ENCODE measurements at places on chromosomes 7 and 10. TPM values are rescaled to one million over a fixed set of nuclear protein-coding genes. Genes with fewer than 3 reads are reported as not detected.

Gene CARD11
- polyA plus RNA-seq, result 18.9 TPM

Gene CCDC172
- polyA plus RNA-seq, result not detected

Gene ERVW-1
- polyA plus RNA-seq, result not detected

DNA sequence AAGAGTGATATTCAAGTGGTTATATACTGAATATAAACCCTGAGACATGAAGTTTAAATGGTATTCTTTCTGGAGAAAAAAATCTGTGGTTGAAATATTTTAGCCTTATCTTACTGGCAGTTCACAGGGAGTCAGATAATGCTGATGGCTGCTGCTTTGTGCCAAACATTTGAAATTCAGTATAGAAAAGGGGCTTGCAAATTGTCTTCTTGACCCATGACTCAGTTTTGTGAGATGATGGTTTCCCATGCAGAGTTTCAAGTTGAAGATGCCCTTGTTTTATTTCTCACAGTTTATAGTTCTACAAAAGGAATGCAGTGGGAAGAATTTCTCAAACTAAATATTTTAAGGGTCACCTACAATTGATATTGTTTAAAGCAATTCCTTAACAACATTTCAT, 251.1 kb upstream of the MEOX2 start:
- no peak overlapping the region for H3K27ac ChIP-seq
- no peaks in the 10 kb centered on the region for H3K27me3 ChIP-seq
- DNase-seq, result no peak
- no peaks in the 10 kb centered on the region for H3K4me1 ChIP-seq
- H3K4me3 ChIP-seq, result no peak overlapping the region

DNA sequence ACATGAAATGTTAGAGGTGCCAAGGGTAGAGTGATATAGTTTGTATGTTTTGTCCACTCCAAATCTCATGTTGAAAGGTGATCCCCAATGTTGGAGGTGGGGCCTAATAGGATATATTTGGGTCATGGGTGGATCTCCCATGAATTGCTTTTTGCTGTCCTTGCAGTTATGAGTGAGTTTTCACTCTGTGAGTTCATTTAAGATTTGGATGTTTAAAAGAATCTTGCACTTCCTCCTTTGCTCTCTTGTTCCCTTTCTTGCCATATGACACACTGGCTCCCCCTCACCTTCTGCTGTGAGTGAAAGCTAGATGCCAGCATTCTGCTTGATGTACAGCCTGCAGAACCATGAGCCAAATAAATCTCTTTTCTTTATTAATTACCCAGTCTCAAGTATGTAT, 269.2 kb downstream of the ZWINT start:
- no peaks in the 10 kb centered on the region for H3K36me3 ChIP-seq
- H3K27me3 ChIP-seq, result no peaks in the 10 kb centered on the region
- no peak for DNase-seq
- H3K27ac ChIP-seq, result no peak overlapping the region
- no peaks in the 10 kb centered on the region for H3K4me1 ChIP-seq

Measured in naive thymus-derived CD8-positive, alpha-beta T cell (primary cell).